ENCODE measurements at places on chromosomes 7 and 10.

DNA sequence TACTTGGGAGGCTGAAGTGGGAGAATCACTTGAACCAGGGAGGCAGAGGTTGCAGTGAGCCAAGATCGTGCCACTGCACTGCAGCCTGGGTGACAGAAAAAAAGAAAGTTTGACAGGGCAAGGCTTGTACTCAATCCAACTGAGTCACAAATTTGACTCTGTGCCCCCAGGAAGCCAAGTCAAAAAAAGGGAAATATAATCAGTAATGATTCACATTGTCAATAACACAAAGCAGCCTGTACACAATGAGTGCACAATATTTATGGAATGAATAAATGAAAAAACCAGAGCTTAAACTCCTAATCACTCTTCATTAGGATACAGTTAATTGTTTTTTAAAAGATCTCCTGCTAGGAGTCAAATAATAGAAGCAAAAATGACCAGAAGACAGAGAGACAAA is 6.4 kb downstream of the NAPEPLD start:
- H3K4me1 ChIP-seq = no peaks in the 10 kb centered on the region
- no peak overlapping the region for H3K4me3 ChIP-seq
- DNase-seq = no peak
- H3K27me3 ChIP-seq = no peaks in the 10 kb centered on the region

GRCh38 chr7:46838463-46838862 is 743.4 kb downstream of the TNS3 start:
- H3K4me1 ChIP-seq = no peaks in the 10 kb centered on the region
- no peak overlapping the region for H3K27ac ChIP-seq
- H3K27me3 ChIP-seq = no peaks in the 10 kb centered on the region

GRCh38 chr7:55587687-55588378 is 15.5 kb upstream of the VOPP1 start:
- H3K4me1 ChIP-seq = no peaks in the 10 kb centered on the region
- DNase-seq = no peak
- H3K27ac ChIP-seq = no peak overlapping the region
- no peaks in the 10 kb centered on the region for H3K27me3 ChIP-seq
- no peak overlapping the region for H3K4me3 ChIP-seq

GRCh38 chr7:101450064-101450463 is 87.4 kb downstream of the COL26A1 start:
- H3K4me3 ChIP-seq = no peak overlapping the region
- DNase-seq = no peak
- no peaks in the 10 kb centered on the region for H3K27me3 ChIP-seq

DNA sequence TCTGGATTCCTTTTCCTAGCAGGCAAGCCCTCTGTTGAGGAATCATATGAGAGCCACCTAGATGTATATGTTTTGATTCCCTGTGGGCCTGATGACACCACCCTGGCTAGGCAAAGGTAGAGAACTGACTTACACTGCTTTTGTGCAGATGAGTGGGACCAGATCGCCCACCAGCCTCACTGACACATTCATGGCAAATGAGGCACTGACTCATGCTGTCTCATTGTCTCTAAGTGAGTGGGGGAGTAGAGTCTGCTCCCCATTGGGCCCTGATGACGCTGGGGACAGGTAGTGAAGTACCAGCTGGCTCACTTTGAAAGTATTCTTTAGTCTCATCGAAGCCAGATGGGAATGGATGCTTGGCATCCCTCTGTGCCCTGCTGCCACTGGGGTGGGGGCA is 326.3 kb downstream of the ABCA13 start:
- H3K4me1 ChIP-seq = no peaks in the 10 kb centered on the region
- no peaks in the 10 kb centered on the region for H3K36me3 ChIP-seq
- no peaks in the 10 kb centered on the region for H3K27me3 ChIP-seq
- H3K27ac ChIP-seq = no peak overlapping the region

DNA sequence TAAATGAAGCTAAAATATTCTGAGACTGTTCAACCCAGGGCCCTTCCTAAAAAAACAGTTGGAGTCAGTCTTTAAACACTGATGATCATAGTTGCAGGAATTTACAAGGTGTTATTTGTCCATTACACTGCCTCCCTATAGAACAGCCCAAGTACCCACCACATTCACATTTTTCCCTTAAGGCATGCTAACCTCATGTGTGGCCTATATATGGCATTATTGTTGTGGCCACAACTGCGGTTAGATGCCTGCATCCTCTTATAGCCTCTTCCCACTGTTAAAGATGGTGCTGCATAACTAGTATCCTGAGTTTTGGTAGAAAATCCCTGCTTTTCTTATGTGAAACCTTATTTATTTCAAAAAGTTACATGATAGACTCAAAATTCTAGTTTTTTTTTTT is 287.9 kb upstream of the SEMA3A start:
- no peak overlapping the region for H3K4me3 ChIP-seq
- no peaks in the 10 kb centered on the region for H3K4me1 ChIP-seq
- H3K27ac ChIP-seq = no peak overlapping the region
- H3K36me3 ChIP-seq = no peaks in the 10 kb centered on the region
- no peak for DNase-seq

DNA sequence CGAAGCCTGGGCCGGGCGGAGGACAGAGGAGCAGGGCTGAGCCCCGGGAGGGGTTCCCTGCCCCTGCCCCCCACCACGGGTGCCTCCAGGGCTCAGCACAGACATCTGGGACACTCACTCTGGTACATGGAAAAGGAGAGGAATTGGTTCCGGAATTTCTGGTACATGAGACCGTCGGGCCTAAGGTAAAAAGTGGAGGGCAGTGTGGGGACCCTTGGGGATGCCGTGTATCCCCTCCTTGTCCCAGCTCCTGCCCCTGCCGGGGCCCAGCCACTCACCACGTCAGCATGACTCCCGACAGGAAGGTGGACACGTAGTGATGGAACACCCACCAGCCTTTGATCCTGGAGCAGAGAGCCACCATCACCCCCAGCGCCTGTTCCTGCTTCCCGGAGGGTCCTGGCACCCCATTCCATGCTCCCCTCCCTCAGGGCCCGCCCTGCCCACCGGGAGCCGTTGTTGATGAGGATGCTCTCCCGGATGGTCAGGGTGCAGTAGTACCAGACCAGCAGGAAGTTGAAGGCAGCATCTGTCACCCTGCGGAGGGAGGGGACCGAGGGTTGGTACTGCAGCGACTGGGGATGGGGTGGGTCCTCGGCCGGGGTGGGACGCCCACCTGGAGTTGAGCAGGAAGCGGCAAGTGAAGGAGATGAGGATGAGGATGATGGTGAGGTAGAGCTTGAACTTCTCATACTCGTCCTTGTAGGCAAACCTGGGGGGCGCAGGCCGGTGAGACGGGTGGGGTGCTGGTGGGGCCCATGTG is 6.4 kb downstream of the TMEM120A start:
- DNase-seq = no peak
- H3K27me3 ChIP-seq = no peaks in the 10 kb centered on the region
- peaks cover 24% of the 10 kb centered on the region for H3K36me3 ChIP-seq
- no peak overlapping the region for H3K4me3 ChIP-seq
- no peak overlapping the region for H3K27ac ChIP-seq

DNA sequence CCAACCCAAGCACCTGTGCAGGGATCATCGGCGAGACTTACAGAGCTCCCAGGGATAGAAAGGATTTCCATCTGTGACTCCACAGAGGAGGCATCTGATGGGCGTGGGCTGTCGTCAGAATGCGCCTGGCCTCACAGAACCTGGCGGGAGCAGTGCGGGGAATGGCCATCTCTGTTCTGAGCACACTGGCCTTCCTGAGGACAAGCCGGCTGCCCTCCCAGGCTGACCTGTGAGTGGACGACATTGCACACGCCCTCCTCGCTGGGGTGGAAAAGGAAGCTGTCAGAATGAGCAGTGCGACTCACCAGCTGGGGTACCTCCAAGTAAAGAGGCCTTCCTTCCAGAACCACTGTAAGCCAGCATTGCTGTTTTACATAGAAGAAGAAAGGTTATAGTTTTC is 234.6 kb upstream of the PITRM1 start:
- H3K4me1 ChIP-seq = no peaks in the 10 kb centered on the region
- H3K27me3 ChIP-seq = no peaks in the 10 kb centered on the region
- DNase-seq = no peak
- H3K4me3 ChIP-seq = no peak overlapping the region

DNA sequence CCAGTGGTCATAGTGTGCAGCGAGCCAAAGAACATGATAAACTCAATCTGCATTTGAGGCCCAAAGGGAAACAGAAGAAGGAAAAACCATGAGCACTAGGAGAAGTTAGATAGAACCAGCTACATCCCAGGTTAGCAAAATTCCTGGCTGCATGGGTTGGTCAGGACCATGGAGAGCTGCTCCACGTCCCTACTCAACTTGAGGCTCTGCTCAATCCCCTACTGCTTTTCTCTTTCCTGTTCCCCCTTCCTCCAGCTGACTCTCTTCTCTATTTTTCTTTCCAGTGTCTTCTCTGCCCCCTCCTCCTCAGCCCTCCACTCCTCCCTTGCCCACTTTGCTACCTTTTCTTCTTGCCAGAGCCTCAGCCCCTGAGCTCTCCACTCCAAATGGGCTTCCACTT is 21.9 kb upstream of the VSIR start:
- H3K4me3 ChIP-seq = no peak overlapping the region
- H3K4me1 ChIP-seq = no peaks in the 10 kb centered on the region
- no peak overlapping the region for H3K27ac ChIP-seq
- no peaks in the 10 kb centered on the region for H3K36me3 ChIP-seq
- DNase-seq = no peak

DNA sequence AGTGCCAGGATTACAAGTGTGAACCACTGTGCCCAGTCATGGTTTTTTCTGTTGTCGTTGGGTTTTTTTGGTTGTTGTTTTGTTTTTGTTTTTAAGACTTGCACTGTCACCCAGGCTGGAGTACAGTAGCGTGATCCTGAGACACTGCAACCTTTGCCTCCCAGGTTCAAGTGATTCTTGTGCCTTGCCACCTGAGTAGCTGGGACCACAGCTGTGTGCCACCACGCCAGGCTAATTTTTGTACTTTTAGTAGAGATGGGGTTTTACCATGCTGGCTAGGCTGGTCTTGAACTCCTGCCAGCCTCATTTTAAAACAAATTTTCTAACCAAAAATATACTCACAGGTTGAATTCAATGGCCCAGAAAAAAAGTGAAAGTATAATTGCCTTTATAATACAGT is 174.1 kb downstream of the AHR start:
- no peaks in the 10 kb centered on the region for H3K36me3 ChIP-seq
- H3K27ac ChIP-seq = no peak overlapping the region
- no peak overlapping the region for H3K4me3 ChIP-seq

- no peak overlapping the region for H3K4me3 ChIP-seq
- H3K4me1 ChIP-seq = no peaks in the 10 kb centered on the region
- no peak for DNase-seq
- H3K27ac ChIP-seq = no peak overlapping the region
- no peaks in the 10 kb centered on the region for H3K27me3 ChIP-seq
- no peaks in the 10 kb centered on the region for H3K36me3 ChIP-seq
These were observed 16.7 kb downstream of the RET start for GRCh38 chr10:43093423-43094076.

- H3K4me1 ChIP-seq = no peaks in the 10 kb centered on the region
- H3K27ac ChIP-seq = no peak overlapping the region
- H3K27me3 ChIP-seq = no peaks in the 10 kb centered on the region
These were observed 209.2 kb downstream of the MBL2 start for GRCh38 chr10:52563360-52563759.
